Activated T-helper 1 cell treated with anti-CD3 and anti-CD28 coated beads, Interleukin-2, amount 50 U/mL, for 16 hours (primary cell): ENCODE measurements at places on chromosomes 2 and 18.
A peak's percentile ranks its signal among the peaks of the same experiment; 100 is the strongest.

DNA sequence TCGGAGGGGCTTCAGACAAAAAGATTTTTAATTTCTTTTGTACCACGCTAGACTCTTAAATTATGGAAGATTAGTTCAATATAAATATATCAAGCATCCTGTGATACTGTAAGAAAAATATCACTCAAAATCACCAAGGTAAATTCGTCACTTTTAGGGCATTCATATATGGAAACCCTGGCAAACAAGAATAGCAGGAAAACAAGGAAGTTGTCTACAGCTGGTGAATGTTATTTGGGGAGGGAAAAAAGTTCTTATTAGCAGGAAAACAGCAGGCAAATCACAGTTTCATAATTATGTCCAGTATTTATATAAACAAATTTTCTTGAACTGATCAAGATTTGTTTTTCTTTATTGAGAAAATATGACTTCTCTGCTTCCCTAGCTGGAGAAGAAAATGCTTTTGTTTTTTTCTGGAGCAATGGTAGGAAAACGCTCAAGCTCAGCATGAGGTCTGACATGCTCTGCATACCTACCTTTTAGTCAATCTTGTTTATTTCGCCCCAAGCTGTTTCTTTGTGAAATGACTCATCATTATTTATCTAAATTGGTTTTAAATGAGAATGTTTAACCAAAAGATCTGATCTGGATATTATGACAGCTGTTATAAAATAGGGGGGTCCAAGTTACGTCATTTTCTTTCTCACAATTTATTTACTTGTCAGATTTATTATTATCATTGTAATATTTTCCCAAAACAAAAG, 14.7 kb downstream of the LINC00305 start:
- DNase-seq, result no peak

GRCh38 chr2:148874868-148875341, at the start of gene KIF5C:
Gene KIF5C, plus strand, starts transcription at chr2:148875227. Its CDS starts 391 bp downstream, at chr2:148875618.
- DNase-seq, result peak; percentile 82

GRCh38 chr2:28422908-28423741, 30.5 kb downstream of the FOSL2 start:
- no peak for DNase-seq

- DNase-seq, result no peak
Observed at GRCh38 chr18:23320709-23321236, 132.3 kb upstream of the RIOK3 start.

GRCh38 chr2:54106631-54107454, 8.6 kb upstream of the ACYP2 start:
- no peak for DNase-seq

- DNase-seq, result no peak
Observed at GRCh38 chr2:178250429-178250828, 56.1 kb downstream of the OSBPL6 start.

GRCh38 chr2:216392018-216392562, 19.8 kb upstream of the MARCHF4 start:
- DNase-seq, result no peak

DNA sequence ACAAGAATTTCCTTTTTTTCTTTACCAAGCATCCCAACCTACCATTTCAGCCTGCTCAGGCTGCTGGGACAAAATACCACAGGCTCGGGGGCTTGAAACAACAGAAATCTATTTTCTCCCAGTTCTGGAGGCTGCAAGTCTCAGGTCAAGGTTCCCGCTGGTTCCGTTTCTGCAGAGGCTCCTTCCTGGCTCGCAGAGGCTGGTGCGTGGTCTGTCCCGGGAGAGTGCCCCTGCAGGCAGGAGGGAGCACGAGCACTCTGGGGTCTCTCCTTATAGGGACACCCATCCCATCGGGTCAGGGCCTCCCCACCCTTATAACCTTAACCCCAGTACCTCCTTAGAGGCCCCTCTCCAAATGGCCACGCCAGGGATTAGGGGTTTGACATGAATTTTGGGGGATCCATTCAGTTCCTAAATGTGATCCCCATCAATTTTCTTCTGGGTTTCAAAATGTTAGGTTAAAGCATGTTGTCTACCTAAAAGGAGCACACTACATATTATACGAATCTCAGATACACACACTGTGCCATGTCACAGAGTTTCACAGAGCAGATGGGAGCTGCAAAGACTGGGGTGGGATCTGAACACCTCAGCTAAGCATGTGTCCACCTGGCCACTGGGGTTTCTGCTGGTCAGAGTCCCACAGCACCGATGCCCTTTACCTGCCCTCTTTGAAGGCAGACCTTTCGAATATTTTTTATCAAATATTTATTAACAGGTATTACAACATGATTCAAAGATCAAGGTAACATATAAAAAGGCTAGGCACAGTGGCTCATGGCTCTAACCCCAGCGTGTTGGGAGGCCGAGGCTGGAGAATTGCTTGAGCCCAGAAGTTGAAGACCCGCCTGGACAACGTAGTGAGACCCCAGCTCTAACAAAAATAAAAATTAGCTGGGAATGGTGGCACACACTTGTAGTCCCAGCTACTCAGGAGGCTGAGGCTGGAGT, 17.6 kb upstream of the ADI1 start:
- no peak for DNase-seq

DNA sequence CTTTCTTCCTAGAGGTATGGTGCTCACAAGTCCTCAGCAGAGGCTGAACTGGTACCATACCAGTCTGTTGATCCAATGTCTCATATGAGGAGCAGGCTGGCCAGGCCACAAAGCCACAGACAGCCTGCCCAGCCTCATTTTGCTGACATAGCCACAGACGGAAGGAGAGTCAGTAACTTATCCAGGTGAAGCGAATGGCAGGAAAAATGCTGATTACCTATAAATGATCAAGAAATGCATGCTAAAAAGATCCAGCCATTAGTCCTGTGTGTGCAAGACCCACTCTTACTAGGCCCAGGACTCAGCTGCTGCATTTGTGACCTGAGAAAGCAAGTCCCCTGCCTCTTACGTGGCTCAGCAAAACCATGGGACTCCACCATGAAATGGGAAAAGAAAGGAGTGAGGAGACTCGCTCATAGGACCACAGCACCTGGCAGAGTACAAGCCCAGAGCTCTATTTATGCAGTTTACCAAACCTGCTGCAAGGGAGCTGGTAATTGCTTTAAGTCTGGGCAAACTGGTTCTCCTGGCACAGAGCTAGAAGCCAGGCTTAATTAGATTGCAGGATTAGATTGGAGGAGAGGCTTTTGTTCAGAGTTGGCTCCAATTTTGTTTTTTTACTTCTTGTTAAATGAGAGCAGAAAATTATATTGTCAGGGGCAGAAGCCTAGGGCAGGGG, 19.0 kb downstream of the RHOB start:
- DNase-seq, result no peak

- DNase-seq, result no peak
Observed at GRCh38 chr2:238881353-238882081, 33.6 kb downstream of the TWIST2 start.

- DNase-seq, result no peak
Observed at GRCh38 chr2:122210898-122211856, 455.7 kb downstream of the TSN start.

- DNase-seq, result no peak
Observed at GRCh38 chr2:127641846-127642507, 4.0 kb upstream of the GPR17 start.

GRCh38 chr2:161046876-161047275, 113.4 kb upstream of the TANK start:
- DNase-seq, result no peak

DNA sequence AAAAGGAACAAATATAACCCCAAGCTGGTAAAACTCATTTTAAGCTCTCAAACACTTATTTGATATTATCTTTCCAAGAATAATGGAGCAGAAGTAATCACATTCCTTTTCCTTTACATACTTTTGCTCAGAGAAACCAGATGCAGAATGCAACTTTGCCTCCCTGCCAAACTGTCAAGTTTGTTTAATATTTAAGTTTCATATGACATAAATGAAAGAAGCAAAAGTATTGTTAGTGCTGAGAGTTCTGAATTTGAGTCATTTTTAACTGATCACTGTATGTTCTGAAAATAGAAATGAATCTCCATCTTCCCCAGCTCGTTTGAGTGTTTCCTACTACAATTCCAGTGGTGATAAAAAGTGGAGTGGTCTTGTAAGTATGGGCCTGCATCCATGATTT, 423.4 kb downstream of the PID1 start:
- DNase-seq, result no peak

DNA sequence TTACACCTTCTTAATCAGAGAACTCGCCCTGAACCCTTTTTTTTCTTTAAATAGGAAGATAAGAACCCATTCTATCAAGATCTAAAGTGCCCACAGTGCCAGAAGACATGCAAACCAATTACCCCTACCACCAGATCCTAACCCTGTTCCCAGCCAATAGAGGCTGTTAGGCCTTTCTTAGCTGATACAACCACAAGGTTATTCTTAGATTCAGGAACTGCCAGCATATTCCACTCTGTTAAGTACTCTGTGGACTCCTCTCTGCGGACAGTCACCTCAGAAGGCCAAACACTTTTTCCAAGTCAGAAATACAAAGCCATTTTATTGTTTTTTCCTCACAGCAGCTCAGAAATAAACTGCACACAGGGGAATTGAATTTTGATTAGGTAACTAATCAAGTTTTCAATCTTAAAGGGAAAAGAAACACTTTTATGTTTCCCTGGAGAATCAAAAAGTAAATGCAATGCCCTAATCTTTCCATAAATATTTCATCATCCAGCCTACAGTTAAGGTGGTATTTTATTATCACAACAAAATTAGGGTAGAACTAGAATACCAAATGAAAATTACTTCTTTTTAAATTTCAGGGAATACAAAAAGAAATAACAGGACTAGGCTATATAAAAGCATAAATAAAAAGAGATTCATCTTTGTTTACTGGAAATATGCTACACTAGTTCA, 111.4 kb downstream of the NBAS start:
- DNase-seq, result no peak

DNA sequence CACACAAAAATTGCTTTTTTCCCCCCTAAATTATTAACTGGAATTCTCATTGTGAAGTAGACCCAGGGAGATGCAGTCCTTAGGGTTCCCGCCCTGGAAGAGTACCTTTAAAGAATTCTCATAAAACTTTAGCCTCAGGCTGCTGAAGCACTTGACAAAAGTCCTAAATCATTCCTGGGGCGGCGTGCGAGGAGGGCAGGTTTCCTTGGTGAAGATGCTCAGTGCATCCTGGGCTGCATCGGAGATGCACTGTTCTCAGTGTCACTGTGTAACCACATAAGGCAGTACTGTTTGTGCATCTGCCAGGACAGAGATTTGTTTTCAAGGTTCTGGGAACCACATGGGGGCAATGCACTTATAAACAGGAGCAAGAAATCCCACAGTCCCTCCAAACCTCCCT, 62.6 kb downstream of the ZNF236 start:
- DNase-seq, result no peak

GRCh38 chr18:72233106-72233505, 311.0 kb downstream of the CBLN2 start:
- DNase-seq, result no peak

- no peak for DNase-seq
Observed at GRCh38 chr2:133292259-133292658, 276.0 kb downstream of the NCKAP5 start.

GRCh38 chr2:118807668-118808428, 39.6 kb downstream of the EN1 start:
- no peak for DNase-seq

DNA sequence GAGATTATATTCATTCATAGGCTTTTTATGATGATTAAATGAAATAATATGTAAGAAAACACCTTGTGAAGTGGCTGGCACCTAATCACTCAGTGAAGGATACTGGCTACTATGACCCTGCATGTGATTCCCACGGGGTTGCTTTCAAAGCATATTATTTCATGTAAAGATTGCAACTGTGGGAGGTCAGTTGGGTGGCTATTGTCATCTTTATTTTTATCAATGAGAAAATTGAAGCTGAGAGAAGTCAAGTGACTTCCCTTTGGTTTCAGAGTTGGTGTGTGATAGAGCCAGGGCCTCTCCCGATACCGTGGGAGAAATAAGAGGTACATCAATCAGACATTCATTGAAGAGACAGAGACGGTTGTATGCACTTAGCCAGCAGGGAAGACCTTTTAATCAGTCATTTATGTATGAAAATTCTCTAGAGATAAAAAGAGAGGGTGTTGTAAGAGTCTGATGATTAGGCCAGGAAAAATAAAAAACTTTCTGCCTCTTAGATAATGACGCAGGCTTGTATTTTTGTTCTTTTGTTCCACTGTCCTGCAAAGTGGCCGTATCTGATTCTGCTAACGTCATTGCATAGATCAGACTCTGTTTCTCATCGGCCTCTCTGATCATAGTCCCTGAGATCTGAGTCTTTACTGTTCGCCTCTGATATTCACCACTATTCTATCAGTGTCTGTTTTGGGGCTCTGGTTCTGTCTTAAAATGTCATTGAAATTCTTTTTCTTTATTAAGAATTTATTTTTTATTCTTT, 50.5 kb downstream of the QPCT start:
- no peak for DNase-seq

DNA sequence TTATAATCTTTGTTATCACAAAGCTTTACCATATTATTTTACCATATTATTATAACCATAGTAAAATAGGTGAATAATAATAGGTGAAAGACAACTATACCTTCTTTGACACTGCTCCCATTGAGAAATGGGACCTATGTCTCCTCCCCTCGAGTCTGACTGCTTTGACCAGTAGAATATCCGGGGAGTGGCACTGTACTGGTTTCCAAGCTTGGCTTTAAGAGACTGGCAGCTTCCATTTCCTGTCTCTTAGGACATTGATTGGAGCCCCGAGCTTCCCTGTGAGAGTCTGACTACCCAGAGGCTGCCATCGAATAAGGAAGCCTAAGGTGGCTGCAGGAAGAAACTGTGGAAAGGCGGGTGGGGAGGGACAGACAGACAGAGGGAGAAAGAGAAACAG, 40.1 kb upstream of the PLEKHM3 start:
- DNase-seq, result no peak

GRCh38 chr2:193583638-193584400, 1389.1 kb upstream of the TMEFF2 start:
- no peak for DNase-seq

DNA sequence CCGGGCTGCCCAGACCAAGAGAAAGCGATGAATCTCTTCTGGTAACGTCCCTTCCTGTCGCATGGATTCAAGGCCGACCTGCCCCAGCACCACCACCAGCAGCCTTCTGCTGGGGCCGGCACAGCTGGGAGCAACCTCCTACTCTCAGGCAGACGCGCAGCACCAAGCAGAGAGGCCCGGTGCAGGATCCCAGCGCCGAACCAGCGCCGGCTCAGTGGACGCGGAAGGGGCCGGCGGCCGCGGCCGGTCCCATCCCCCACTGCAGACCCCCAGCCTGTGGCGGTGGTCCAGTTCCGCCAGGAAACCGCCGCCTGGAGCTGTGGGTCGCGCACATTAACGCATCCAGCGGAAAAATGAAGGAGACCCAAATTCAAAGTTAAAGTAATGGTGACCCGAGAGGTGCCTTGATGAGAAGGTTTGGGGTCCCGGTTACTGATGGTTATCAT, 525 bp upstream of the MAL start:
- DNase-seq, result no peak
